ENCODE measurements at places on chromosomes 11 and 22. TPM values are rescaled to one million over a fixed set of nuclear protein-coding genes. Genes with fewer than 3 reads are reported as not detected.

The CRYAB gene
- total RNA-seq, result not detected

The CASTOR1 gene
- total RNA-seq, result 20.8 TPM

The TPBGL gene
- total RNA-seq, result not detected

The H19 gene
- 0.69 TPM for total RNA-seq

The GP1BB gene
- 8.5 TPM for total RNA-seq

The SLC6A5 gene
- not detected for total RNA-seq

The LRFN4 gene
- 63.3 TPM for total RNA-seq

DNA sequence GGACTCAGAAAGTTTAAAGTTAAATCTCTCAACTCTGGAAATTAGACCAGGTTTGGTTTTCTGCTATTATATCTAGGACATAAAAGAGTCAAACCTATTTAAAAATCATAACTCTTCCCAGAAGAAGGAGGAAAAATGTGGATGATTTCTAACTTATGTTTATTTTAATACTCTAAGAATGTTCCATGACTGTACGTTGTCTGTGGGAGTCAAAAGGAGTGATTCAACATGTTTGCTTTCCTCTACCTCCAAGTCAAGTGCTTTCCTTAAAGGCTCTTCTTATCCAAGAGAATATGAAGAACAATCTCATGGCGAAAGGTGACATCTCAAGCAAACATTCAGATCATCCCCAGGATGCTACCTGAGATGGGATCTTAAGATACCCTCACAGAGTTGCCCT lies 21.6 kb downstream of the OR51E1 start:
- DNase-seq, result no peak

DNA sequence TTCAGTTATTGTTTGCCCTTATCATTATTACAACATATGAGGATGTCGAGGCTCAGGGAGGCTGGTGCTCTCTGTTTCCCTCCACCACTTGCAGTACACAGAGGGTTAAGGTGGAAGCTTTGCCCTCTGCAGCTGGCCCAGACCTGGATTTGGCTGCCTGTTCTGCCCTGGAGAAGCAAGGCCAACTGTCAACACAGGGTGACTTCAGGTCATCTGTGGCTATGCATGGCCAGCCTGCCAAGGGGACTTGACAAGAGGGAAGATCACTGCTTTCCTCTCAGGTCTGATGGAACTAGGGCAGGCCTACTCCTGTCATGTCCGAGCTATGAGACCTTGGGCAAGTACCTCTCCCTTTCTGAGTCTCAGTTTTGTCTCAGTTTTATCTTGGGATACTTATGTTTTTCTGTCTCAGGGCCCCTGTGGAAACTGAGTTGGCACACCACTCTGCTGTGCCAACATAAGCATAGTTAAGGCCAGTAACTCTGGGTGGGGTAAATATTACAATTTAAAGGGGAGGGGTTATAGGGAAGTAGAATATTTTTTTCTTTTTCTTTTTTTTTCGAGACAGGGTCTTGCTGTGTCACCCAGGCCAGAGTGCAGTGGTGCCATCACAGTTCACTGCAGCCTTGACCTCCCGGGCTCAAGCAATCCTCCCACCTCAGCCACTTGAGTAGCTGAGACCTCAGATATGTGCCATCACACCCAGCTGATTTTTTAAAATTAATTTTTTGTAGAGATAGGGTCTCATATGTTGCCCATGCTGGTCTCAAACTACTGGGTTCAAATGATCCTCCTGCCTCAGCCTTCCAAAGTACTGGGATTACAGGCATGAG lies 2.4 kb upstream of the THRSP start:
- DNase-seq, result no peak

DNA sequence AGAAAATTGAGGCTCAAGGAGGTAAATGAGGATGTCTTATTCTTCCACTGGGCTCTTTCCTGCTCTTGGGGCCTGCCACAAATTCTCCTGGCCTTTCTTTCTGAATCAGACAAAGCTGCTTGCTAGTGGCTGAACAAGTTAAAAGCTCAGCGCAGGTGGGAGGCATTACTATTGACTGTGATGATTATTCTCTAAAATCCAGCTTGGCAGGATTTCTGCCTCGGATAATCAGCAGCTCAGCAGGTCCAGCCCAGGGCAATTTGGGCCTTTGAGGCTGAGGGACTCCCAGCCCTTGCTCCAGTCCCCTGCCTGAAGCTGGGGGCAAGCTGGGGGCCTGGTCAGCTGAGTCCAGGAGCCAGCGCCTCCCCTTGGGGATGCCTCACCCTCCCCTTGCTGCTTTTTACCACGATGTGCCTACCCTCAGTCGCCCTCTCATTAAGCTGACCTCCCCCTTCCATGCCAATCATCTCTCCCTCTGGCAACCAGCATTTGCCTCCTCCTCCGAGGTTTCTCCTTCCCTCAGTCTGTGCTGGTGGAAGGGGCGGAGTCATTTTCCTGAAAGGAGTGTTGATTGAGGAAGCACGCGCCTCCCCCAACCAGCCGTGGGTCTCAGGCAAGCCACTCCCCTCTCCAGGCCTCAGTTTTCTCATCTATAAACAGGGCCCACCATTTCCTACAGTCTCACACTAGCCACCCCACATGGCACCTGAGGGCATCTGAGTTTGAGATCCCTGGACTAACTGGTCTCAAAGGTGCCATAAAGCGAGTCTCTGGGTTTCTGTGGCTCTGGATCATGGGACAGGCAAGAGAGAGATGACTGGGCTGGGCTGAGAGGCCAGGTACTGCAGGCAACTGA lies 60.6 kb upstream of the PRDM11 start:
- no peak for DNase-seq

DNA sequence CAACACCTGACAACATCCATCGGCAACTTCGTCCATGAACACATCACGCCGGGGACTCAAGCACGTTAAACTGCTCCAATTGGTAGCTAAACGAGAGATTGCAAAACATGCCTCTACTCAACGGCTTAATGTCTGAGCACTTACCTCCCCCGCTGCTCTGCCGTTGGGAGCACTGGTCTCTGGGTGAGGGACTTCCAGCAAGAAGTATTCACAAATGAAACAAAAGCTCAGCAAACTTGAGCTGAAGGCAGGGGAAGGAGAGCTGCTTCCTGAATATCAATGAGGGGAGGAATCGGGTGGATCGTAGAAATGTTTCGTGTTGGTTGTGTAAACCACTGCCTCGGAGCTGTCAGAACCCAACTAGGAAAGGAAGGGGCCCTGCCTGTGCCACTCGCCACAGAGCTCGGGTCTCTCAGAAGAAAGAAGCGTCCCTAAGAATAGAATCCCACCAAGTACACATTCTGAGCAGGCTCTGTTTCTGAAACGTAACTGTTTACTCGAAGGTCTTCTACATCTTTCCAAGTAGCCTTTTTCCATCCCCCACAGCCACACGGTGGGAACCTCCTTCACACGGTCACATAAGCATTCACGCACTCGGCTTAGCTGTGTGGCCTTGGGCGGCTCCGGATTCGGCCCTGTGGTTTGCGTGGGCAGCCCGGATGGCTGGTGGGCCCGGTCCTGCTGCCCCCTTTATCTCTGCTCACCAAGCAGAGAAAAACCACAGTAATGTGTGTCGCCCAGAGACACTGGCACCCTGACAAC lies at the start of gene MLC1:
TSS of gene MLC1 (minus strand) at position 216 of the 762 bp plus-strand sequence. CDS start 524 bp downstream, outside the sequence.
- DNase-seq, result no peak

- DNase-seq, result no peak
Measured at GRCh38 chr11:5591613-5592012, 4.8 kb upstream of the TRIM6 start.

- peak; percentile 68 for DNase-seq
Measured at GRCh38 chr11:65488273-65489034, 10.4 kb upstream of the MALAT1 start.
